ENCODE measurements at places on chromosomes 5 and 9.

DNA sequence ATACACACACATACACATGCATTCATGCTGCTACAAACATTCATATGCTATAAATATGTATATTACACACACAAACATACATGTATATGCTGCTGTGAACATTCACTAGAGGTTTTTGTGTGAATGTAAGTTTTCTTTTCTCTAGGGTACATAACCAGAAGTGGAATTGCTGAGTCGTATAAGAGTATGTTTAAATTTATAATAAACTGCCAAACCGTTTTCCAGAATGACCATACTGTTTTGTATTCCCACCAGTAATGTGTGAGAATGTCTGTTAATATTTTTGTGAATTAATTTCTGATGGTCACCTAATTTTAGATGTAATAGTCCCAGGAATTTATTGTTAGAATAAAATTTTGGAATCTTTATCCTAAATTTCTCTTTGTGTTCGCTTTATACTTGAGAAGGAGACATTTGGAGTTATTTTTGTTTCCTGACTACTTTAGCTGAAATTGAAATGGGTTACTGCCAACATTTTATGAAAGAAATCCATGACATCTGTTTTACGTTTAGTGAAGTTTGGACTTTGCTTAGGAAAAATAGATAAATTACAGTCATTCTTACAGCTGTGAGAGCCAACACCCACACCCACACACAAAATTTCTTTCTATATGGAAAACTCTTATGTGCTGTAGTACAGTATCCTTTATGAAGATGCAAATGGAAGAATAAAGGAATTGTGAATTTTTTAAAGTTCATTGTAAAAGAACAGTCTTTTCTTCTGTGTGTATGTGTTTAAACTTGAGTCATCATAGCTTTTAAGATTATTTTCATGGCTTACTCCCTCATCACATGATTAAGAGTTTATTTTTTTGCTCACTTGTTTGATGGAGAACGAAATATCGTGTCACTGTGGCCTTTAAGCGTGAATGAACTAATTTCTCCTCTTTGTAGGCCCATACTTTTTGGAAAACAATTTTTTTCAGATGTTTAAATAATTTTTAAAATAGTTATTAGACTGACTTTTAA lies 24.3 kb downstream of the CENPP start:
- no peak for DNase-seq

DNA sequence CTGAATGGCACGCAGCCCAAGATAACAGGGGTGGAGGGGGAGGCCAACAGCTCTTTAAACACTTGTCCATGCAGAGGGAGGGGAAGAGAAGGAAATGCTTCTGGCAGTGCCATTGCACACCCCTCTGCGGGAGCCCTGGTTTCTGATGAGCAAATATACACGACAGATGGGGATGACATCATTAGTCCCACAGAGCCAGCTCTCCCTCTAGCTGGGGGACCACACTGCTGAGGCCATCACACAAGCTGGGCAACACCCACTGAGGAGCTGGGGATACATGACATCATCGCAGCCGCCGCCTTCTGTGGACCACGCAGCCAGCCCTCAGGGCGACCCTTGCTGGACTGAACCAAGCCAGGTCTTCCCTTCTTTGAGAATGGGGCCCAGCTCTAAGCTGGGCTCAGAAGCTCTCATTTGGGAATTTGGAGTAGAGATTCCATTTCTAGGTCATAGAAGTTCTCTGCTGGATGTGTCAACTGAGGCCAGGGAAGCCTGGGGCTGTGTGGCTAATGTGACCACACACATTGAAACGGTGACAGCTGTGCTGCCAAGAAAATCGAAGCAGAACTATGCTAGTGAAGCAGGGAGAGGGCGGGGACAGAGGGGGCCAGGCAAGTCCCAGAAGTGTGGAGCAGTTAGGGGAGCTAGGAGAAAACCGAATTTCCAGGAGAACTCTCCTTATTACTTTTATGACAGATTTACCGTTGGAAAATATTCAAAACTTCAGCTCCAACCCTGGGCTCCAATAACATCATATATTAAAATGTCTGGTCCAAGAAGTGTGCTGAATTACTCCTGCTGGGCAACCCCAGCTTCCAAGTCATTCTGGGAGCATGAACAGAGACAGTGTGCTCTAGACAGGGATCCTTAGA lies 79.5 kb downstream of the PRRT1B start:
- DNase-seq: no peak

- no peak for DNase-seq
Measured at GRCh38 chr5:4130819-4131218, 535.2 kb downstream of the IRX1 start.

DNA sequence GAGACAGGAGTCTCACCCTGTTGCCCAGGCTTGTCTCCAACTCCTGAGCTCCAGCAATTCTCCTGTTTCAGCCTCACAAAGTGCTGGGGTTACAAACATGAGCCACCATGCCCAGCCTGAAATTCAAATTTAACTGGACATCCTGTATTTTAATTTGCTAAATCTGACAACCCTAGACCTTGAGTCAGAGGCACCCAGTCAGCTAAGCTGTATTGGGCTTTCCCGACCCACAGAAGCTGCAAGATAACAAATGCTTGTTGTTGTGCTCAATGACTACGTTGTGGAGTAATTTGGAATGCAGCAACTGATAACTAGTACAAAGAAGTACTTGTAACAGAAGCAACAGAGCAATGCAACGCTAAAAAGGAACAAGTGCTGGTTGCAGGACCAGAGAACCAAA lies 533.1 kb downstream of the NTRK2 start:
- DNase-seq: peak; percentile 42

GRCh38 chr9:82621447-82621846 lies 441.5 kb downstream of the RASEF start:
- DNase-seq: peak; percentile 61

- DNase-seq: no peak
Measured at GRCh38 chr9:71515107-71515506, 253.2 kb downstream of the CEMIP2 start.

- DNase-seq: peak; percentile 54
Measured at GRCh38 chr9:1005043-1005667, 28.7 kb downstream of the DMRT3 start.

- no peak for DNase-seq
Measured at GRCh38 chr5:143118222-143118621, 285.3 kb downstream of the NR3C1 start.

- no peak for DNase-seq
Measured at GRCh38 chr5:178336889-178337288, 104.3 kb upstream of the PHYKPL start.

DNA sequence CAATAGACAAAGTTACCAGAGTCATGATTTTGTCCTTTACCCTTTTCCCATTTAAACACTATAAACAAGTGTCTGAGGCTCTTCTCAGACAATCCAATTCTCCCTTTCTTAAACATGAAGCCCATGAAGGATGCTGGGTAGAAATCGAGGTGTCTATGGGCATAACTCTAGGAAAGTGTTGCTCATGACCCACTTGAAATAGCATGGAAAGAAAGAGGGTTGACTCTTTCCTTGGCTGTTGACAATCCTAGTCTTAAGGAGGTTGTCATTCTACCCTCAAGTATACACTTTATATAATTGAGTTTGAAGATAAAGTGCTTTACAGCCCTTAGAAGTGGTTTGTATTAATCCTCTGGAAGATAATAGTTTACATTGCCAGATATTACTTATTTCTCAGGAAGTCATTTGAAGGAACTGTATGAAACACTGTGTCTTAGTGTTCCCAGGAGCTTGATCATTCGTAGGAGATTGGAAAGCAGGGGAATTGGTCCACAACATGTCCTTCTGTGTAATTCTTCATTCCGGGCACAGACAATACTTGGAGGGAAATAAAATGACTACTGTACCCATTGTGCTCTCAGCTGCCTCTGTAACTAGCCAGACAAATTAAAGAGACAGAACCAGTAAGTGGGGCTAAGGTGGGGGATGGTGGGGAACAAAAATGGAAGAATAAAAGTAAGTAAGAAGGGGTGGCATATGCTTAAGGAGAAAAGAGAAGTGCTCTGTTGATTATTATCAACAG lies 1078.3 kb upstream of the DMAC1 start:
- DNase-seq: no peak

DNA sequence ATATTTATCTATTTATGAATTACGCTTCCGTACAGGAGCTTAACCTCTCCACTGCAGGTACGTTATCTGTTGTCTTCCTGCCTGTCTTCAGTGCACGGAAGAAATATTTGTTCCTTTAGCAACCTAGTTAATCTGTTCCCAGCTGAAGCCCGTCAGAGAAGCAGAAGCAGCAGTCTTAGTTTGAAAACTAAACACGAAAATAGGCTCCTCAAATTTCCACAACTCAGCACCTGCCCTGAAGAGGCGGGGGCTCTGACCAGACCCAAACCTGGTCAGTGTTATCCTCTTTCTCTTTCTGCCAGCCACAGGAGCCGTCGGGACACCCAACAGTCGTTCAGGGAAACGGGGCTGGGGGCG lies 462 bp downstream of the NUDCD2 start:
- DNase-seq: no peak

DNA sequence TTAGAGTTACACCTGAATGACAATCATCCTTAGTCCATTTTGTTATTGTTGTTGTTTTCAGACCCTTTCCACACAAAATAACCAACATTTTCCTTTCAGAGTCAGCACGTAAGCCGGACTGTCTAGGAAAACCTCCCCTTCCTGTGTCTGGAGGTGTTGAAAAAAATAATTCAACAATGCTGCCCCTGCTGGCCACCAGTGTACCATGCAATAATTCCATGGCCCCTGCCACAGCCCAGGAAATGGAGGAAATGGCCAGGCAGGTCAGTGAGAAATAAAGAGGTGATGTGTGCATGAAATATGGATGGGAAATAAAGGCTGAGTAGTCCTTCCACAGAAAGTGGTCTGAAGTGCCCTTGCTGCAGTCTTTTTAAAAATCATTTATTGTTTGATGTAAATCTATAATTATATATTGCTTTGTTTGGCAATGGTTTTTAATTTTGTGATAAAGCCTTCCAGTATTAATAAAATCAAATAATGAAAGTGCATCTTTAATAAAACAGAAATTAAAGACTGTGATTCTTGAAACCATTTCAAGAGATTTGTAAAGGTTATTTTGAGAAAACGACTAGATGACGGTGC lies 152.8 kb upstream of the PAPPA start:
- DNase-seq: peak; percentile 44

GRCh38 chr9:3969590-3970260 lies 330.1 kb downstream of the GLIS3 start:
- no peak for DNase-seq

GRCh38 chr5:145124806-145125205 lies 710.3 kb downstream of the PRELID2 start:
- no peak for DNase-seq

DNA sequence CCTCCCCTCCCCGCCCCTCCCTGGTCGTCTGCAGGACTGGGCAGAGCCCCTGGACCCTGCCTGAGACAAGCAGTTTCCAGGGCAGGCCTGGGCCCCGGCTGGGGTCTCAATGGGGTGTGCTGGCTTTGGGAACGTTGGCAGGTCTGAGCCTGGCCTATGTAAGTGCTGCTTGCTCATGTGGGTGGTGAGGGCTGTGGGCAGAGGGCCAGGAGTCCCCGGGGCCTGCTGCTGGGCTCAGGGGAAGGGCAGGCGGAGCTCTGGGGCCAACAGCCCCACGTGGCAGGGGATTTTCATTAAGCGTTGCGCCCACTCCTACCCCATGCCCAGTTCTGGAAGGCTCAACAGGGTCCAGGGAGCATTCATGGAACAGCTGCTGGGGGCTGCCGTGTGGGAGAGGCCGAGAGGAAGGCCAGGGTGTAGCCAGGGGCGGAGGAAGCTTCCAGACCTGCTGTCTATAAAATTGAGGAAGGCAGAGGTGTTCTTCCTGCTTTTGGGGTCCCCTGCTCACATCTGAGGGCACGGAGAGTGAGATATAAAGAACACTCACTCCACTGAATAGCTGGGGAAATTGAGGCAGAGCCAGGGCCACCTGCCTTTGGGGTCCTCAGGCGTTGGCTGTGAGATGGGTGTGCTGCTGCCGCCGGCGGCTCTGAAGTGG lies 32.5 kb downstream of the RXRA start:
- DNase-seq: no peak

GRCh38 chr5:160385496-160385895 lies 14.4 kb downstream of the FAM200C start:
- DNase-seq: no peak

DNA sequence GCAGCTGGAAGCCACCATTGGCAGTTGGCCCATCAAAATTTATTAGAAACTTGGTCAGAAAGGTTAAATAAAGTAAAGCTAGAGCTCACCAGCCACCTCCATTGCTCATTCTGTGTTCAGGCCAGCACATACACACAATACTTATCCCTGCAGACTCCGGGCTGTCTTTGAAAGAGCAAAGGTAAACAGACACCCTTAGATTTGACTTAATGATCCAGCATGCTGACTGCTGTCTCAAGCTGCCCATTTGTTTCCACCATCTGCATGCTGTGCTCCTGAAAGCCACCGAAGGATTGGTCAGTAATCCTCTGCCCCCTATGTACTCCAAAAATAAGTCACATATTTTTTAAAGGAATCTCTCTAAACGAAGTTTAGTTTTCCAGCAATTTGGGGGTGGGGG lies 1059.8 kb upstream of the DMAC1 start:
- DNase-seq: no peak

DNA sequence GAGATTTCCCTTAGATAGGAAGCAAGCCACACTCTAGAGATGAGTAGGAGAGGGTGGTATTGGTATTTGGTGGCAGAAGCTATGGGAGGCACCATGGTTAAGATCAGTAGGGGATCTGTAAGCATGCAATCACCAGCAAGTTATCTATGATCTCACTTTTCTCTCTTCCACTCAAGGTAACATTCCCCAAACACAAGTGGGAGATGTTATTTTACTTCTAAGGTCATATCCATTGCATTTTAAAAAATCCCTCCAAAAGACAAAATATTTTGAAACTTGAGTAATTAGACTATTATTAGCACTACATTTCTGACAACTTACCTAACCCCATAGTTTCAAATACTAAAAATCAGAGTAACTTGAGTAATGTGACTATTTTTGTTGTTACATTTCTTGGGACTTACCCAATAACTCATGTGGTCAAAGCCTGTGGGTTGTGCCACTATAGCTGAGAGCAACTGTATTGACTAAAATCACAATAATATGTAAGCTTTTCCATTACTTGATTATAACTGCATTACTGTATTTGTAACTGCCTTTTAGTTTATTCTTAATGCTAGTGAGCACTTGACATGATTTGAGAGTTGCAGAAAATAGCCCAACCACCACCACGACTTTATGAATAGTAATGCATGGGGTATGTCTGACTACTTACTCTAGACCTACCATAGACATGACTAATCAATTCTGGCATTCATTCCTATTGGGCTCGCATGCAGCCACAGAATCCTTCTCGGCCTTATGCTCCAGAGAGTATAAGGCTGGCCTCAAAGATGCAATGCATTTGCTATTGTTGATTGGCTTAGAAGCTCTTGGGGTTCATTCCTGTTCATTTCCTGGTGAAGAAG lies 264.7 kb downstream of the TRIM32 start:
- DNase-seq: peak; percentile 85

GRCh38 chr9:95920017-95920416 lies 44.5 kb downstream of the ERCC6L2 start:
- no peak for DNase-seq

DNA sequence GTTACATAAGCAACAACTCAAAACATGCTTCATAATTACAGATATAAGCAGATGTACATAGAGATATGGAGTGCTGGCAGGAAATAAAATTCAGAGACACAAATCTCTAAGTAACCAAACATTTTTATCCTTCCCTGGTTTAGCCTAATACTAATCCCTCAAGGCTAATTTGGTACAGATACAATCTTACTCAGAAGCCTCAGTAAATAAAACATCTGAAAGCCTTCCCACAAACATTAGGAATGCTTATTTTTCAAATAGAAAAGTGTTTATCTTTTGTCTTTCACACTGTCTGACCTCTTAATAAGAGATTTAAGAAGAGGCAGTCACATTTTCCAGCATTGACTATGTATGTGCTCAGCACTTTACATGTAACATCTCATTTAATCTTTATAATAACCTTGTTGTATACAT lies 399.4 kb downstream of the ARRDC3 start:
- no peak for DNase-seq

GRCh38 chr5:179906294-179906794 lies 1.4 kb downstream of the TBC1D9B start:
- DNase-seq: no peak

Measured in HT1080 (cell line).